Heart left ventricle (tissue), 16 donors: ENCODE measurements at places on chromosomes 6 and 20. TPM values are rescaled to one million over a fixed set of nuclear protein-coding genes. Genes with fewer than 3 reads are reported as not detected.

DNA sequence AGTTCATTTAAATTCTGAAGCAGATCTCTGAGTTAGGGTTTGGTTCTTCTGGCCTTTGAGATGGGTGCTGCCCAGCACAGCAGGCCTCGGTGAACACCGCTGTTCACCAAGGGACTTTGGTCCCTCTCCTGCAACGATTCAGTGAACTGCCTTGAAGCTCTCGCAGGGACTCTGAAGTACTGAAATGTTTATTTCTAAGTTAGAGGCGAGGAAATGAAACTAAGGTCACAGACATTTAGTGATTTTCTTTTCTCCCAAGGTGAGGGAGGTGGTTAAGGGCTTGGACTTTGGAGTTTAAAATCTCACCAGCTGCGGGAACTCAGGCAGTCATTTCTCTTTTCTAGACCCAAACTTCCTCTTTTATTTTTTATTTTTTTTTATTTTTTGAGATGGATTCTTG is 26.2 kb downstream of the E2F3 start:
- DNase-seq, result no peak

GRCh38 chr6:157758516-157759023 is 64.5 kb upstream of the SNX9 start:
- no peak for DNase-seq

GRCh38 chr6:158500016-158500735 is 59.7 kb upstream of the TMEM181 start:
- DNase-seq, result no peak

DNA sequence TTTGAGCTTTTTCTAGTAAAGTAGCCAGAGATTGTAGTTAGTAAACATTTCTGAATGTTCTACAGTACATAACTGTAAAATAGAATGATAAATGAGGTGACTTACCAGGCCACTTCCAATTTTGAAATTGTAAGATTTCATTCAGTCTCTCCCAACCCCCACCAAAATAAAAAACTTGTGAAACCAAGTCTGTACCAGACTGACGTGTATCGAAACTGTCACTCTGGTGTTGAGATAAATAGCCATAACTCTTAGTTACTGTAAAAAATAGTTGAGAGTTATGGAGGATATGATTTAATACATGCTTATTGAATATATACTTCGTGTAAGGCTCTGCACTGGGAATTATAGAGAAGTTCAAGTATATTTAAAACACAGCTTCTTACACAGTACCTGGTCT is 455.7 kb downstream of the PLCB1 start:
- DNase-seq, result no peak

Gene RIPOR3
- 10.4 TPM for total RNA-seq

Gene WFDC12
- total RNA-seq, result not detected

Gene COL21A1
- 65.9 TPM for total RNA-seq

Gene ASCC3
- 19.6 TPM for total RNA-seq

DNA sequence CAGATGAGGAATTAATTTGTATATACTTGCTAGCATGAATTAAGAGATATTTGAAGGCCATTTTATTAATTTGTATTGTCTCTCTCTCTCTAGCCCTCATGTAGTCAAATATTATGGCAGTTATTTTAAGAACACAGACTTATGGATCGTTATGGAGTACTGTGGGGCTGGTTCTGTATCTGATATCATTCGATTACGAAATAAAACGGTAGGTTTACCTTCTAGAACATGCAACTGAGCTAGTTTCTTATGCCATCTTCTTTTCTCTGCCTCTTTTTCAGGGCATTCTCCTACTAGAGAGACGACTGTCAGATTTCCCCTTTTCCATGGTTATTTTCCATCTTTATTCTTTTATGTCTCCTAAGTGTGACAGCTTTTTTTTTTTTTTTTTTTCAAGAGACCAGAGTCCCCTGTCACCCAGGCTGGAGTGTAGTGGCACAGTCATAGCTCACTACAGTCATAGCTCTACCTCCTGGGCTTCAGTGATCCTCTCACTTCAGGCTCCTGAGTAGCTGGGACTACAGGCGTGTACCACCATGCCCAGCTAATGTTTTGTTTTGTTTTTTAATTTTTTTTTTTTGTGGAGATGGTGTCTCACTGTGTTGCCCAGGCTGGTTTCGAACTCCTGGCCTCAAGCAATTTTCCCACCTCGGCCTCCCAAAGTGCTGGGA is 15.6 kb downstream of the STK4 start:
- DNase-seq, result no peak

DNA sequence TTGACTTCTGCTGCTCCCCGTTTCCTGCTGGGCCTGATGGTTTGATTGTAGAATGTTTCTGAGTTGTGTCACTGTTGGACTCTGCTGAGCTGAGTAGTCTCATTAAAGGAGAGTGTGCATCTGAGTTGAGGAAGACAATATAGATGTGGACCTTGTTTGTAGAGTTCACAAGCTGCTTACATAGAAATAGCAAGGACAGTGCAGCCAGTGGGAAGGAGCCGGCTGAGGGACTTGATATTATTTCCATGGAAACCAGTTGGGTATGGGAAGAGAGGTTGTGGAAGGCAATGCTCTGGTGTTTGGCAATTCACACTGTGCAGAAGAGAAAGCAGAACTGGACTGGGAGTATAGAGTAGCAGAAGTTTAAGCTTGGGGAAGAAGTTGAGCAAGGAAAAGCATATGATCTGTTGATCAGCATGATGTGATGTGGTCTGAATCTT is 14.8 kb downstream of the IGF2R start:
- DNase-seq, result no peak

- no peak for DNase-seq
These were observed 147.1 kb upstream of the RALGAPA2 start for GRCh38 chr20:20859510-20859909.

DNA sequence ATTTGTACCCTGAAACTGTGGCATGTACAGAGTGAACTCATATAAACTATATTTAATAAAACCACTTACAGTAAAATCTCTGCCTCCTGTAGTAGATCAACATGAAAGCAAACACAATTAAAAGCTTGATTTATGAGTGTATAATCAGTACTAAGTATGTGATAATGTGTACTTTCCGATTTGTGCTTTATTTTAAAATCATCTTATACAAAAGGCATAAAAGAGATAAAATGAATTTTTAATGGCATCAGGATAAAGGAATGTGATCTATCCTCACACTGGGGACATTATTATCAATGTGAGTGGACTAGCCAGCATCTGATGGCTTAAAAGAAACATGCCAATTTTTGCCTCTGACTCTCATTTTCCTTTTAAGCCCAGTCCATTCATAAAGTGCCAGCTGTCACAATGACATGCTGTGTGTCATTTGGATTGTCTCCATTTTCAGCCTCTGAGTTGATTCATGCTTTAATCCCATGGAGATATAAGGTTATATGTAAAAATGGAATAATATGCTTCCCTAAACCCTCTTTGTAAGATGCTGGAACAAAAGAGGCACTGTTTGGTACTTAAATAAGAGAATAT is 831.6 kb upstream of the EYS start:
- DNase-seq, result no peak

DNA sequence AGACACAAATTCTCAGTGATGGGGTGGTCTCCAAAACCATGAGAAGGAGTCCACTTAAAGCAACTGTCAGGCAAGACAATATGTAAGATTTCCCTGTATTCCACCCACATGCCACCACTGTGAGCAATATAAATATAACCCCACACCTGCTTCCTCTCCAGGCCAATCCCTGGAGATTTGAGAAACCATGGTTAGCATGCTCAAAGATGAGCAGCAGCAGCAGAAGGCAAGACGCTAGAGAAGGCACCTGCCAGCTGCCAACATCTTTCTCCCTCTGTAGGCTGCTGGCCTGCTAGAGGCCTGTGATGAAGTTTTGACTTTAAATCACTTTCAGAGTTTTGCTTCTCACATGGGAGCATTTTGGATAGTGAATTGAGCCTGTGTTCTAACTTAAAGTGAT is 7.9 kb upstream of the SOD2 start:
- DNase-seq, result no peak

GRCh38 chr6:35050757-35051330 is 90.3 kb downstream of the TCP11 start:
- no peak for DNase-seq

DNA sequence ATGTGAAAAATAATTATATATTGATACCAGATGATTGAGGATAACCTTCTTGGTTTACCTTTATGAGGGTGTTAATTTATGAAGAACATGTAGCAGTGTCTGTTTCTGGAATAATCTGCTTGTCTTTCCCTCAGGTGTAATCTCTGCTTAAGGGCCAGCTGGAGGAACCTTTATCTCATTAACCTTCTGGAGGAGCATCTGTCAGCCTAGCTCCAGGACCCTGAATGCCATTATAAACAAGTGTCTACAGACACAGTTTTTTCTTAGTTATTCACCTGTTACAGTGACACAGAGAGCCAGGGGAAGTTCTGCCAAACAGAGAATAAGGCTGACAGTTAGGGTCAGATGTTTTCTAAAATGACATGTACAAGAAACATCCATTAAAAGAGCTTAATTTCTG is at the start of gene IMPG1:
Gene IMPG1 (minus strand): TSS at position 101 of the 400 bp plus-strand sequence. CDS start 174 bp downstream, outside the sequence.
- DNase-seq, result no peak

DNA sequence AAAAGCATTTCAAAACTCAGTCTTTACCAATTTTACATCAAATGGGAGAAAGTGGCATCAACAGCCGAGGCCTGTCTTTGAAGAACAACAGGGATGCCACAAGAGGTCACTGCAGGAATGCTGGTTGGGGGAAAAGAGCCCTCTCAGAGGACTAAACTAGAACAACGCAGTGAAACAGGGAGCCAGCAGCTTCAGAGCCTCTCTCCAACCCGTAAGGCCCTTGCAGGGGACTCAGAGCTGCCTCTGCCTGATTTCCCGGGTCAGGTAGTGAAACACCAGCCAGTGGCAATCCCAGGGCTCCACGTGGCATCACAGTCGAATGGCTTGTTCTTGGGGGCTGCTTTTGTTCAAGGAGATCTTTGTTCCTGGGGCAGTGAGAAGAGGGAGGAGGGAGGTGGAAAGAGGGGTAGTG is 55.0 kb upstream of the KCNK16 start:
- peak; percentile 64 for DNase-seq

DNA sequence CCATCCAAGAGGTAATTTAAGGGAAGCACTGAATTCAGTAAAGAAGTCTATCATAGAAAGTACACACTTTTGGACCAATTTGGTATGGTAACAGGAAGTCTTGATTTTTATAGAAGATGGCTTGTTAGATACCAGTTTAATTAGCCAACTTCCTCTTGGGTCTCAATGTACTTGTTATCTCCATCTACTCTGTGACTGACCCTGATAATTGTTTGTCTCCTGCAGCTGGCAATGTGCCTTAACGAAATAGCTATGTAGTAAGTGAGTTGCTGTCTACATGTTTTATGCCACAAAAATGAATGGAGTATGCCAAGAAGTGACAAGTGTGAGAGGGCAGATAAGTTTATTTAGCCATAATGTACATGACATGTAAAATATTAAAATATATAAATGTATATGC is 410.5 kb upstream of the MAN1A1 start:
- DNase-seq, result no peak

DNA sequence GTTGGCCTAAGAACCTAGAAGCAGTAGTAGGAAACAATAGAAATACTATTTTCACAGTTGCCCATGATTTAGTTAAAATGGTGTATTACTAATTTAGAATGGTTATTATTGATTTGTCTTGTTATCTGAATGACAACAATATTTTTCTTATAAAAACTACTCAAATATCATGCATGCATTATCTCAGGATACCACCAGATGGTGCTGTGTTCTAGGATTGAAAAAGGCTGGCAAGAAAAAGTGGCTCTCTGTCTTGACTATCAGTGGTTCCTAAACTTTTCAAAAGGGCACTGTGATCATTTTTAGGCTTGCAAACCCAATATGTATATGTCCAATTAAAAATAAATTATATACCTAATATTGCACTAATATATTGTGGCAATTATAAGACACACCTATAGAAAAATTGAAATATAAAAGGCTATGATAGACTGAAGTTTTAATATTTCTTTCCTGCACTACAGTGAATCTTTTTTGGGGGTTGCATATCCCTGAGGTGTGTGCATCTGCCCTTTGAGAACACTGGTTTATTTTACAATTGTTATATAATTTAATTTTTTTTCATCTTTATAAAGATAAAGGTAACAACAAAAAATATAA is 131.7 kb upstream of the MLIP start:
- no peak for DNase-seq

GRCh38 chr6:39266782-39267355 is 37.6 kb upstream of the KCNK5 start:
- no peak for DNase-seq

GRCh38 chr6:2188856-2189384 is 56.5 kb downstream of the GMDS start:
- no peak for DNase-seq

- DNase-seq, result no peak
These were observed 75.5 kb downstream of the CD164 start for GRCh38 chr6:109306733-109307132.

Gene CSTF1
- total RNA-seq, result 20.4 TPM

- DNase-seq, result peak; percentile 71
These were observed 6.9 kb upstream of the OSER1 start for GRCh38 chr20:44217342-44218092.

Gene SMPDL3A
- 3.6 TPM for total RNA-seq

GRCh38 chr6:147390909-147391536 is 117.5 kb upstream of the SAMD5 start:
- DNase-seq, result no peak

DNA sequence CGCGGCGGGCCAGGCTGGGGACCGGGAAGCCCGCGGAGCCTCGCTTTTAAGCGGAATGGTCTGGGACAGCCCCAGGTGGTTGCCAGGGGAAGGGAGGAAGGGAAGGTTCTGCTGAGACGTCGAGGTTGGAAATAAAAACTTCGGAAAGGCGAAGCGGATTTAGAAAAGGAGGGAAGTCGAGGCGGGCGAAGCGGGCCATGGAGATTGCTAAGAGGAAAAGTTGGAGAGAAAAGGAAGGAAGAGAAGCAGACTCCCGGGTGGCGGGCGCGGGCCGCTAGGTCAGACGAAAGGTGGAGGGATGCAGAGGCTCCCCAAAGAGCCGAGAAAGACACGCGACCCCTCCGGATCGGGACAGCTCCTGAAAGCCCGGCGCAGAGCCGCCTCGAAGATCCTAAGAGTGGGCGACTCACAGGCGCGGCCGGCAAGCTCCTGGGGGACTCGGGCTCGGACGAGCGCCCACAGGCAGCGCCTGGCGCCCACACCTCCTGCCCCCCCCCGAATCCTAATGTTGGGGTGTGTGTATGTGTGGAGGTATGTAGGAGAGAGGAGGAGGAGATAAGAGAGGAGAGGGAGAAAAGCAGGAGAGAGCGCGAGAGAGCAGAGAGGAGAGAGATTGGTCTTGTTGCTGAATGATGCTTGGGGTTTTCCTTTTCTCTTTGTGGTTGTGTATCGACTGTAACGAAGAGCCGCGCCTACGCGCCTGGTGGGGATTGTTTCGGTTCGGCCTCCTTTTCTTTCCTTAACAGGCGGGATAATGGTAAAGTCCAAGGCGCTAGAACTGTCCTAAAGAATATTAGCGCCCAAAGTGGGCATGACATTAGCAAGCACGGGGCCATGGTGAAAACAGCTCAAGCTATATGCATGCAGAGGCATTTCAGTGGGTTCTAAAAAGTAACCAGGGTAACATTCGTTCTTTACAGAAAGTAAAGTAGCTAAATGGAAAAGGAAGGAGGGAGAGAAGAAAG is 1.5 kb downstream of the TFAP2B start:
- DNase-seq, result no peak

DNA sequence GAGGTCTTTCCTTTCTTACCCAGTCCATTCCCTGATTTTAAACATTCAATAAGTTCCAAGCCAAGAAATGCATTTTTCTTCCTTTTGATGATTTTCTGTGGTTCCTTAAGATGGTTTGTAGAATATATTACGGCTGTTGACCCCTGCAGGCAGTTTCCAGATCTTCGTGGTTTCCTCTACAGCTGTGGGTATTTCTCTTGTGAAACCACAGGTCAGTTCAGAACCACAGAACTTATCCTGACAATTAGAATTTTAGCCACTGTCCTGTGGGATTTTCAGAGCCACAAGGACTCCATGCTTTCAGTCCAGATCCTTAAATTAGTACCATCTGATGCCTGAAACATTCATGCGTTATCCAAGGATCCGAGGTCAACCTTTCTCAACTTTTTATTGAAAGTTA is 29.7 kb upstream of the EXOC2 start:
- no peak for DNase-seq
